ENCODE measurements at places on chromosomes 2 and 18.

DNA sequence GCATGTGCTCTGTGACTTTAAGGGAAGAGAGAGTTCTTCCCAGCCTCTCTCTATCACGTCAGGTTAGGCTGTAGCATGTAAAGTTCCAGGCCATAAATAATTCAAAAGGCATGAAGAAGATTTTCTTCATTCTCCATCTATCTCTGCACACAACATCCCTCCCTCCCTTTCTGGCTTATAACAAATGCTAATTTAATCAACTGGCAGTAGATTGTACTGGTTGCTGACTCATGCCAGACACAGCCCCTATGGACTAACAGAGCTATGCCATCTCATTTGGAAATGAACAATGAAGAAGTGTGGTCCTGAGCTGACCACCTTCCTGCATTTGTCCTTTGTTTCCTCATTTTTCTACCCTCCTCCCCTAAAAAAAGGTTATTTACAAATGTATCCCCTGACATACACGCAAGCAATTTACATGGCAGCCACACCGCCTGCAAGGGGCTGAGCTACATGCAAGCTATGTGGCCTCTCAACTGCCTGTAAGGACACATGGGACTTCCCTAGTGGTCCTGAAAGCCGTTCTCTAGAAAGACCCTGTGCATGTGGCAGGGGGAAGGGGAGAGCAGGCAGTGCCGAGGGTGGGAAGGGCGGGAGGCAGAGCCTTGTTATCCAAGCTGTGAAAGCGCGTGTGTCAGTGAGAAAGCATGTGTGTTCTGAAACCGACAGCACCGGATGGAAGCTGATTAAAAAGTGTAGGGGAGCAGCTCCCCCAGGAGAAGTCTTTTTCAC, 90.9 kb upstream of the KLF7 start:
- no peak for DNase-seq

DNA sequence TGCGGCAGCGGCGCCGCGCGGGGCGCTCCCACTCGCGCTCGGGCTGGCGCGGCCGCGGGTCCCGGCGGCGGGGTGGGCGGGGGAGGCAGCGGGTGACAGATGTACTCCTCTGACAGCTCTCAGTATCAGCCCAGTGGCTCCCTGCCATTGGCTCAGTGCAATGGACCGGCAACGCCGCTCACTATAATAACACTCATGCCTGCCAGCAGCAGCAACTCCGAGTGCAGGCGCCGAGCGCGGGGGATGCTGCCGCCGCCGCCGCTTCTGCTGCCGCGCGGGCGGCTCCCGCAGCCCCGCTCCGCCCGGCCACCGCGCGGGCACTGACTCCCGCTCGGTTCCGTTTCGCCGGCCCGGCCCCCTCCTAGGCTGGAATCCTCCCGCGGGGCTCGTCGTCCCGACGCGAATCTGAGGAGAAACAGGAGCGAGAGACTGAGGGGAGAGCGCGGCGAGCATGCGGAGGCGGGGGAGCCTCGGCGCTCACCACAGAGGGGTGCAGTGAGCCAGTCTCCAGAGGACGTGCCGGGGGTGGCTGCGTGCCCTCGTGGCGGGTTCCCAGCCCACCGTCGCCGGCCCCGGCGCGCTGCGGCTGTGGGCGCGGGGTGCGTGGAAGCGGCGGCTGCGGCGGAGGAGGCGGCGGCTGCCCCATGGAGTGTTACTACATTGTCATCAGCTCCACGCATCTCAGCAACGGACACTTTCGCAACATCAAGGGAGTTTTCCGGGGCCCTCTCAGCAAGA, at the start of gene ZNF804A:
Gene ZNF804A, plus strand, starts transcription at position 214 of the 738 bp plus-strand sequence. Its CDS starts 431 bp downstream, at position 645.
- peak; percentile 71 for DNase-seq

DNA sequence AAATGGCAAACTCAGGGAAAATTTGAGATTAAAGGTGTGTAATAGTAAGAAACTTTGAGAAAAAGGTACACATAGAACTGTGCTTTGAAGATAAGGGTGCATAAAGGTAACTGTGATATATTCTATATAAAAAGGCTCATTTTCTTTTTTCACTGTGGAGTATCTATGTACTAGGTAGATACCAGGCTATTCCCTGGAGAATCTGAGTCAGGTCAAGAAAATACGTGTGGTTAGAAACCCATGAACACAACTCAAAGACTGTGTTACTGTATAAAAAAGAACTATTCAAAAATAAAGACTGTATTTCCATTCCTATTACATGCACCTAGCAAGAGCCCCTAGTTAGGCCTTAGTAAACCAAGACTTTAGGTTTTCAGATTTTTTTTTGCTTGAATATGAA, 100.1 kb upstream of the GRB14 start:
- no peak for DNase-seq

DNA sequence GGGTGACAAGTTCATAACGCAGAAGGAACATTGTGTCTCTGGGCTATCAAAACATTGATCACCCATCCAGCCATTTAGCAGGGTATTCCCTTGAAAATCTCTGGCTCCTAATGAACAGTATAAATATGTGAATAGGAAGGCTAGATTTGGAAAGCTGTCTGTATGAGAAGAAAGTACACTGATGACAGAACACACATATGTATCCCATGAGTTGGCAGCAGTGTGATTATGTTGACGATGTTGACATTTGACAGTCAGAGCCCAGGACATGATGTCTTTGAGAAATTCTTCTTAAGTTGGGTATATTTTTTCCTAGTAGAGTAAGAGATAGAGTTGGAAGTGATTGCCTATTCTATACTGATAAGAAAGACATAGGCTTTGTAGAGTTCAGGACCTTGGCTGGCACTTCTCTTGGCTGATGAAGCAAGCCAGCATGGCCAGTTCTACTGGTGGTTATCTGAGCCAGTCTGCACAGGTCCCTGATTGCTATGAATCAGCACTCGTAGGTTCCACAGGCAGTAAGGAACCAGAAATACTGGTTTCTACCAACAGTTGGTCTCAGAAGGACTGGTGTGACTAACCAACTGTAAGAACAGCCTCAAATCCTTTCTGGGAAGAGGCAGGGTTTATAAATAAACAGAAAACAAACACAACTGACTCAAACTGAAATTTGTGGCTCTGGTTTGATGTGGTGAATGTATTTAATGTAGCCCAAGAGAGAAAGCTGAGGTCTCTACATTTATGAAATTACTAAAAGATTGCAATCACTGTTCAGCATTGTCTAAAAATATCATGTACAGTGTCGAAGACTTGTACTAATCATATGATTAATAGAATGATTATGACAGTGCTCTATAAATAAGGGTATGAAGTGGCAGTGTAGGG, 43.9 kb upstream of the RAPH1 start:
- no peak for DNase-seq

GRCh38 chr2:60612033-60612432, 58.6 kb upstream of the BCL11A start:
- DNase-seq, result no peak

GRCh38 chr2:162473-163382, 101.1 kb downstream of the SH3YL1 start:
- DNase-seq, result no peak

DNA sequence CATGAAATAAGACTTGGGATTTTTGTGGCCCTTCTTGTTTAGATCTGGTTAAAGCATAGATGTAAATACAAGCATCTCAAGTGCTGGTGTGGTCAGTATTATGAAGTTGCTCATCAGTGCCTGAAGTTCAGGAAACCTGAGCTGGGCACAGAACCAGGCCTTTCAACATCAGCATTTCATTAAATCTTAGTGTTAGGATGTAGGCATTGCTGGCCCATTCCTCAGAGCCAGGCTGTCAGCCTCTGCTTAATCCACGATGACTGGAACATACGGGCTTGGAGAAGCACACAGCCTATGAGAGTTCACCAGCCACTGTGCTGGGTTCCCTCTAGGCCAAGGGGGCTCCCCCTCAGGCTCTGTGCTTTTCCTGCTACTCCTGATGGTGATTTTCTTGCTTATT, 270.2 kb downstream of the EN1 start:
- no peak for DNase-seq

DNA sequence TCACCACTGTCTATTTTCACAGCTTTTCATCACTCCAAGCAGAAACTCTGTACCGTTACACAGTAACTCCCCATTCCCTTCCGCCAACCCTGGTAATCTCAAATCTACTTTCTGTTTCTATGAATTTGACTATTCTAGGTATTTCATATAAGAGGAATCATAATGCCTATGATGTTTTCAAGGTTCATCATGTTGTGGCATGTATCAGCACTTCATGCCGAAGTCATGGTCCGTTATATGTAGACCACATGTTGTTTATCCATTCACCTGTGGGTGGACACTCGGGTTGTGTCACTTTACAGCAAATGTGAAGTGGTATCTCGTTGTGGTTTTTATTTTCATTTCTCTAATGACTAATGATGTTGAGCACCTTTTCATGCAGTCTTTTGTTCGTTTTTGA, 21.6 kb downstream of the CPSF3 start:
- no peak for DNase-seq

- DNase-seq, result no peak
Measured at GRCh38 chr2:74513605-74514367, 464 bp upstream of the TLX2 start.

- DNase-seq, result no peak
Measured at GRCh38 chr2:30367232-30368070, 79.6 kb upstream of the LCLAT1 start.

GRCh38 chr2:200829258-200829655, 17.5 kb downstream of the BZW1 start:
- no peak for DNase-seq

- DNase-seq, result no peak
Measured at GRCh38 chr2:52341732-52342131, 1309.8 kb upstream of the NRXN1 start.

- no peak for DNase-seq
Measured at GRCh38 chr18:47881752-47882455, 48.6 kb downstream of the SMAD2 start.

DNA sequence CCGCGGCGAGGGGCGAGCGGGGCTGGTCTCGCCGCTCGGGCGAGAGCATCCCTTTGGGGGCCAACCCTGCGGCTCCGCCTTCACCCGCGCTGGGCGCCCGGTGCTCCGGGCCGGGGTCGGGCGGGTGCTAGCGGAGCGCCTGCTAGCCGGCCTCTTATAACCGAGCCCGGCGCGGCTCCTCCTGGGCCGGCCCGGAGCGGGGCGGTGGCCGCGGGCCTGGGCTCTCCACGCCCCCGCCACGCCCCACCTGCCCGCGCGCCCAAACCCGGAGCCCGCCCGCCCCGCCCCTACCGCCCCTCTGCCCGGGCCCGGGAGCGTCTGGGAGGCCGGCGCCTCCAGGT, at the start of gene FOXI3:
Gene FOXI3, minus strand, starts transcription at position 129 of the 341 bp plus-strand sequence. CDS start 158 bp downstream, outside the sequence.
- no peak for DNase-seq

DNA sequence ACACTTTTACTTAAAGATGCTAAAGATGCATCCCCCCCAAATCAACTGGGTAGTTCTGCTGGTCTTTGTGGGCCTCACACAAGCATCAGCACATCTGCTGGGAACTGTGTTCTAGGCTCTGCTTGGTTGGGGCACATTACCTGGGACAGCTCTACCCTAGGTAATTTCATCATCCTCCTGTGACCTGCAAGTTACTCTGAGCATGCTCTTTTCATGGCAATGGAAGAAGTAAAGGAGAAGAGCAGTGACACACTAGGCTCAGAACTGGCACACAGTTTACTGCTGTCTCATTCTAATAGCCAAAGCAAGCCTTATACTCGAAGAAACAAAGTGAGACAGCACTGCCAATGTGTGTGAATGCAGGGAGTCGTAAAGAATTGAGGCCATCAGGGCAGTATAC, 376.7 kb downstream of the XIRP2 start:
- DNase-seq, result no peak

DNA sequence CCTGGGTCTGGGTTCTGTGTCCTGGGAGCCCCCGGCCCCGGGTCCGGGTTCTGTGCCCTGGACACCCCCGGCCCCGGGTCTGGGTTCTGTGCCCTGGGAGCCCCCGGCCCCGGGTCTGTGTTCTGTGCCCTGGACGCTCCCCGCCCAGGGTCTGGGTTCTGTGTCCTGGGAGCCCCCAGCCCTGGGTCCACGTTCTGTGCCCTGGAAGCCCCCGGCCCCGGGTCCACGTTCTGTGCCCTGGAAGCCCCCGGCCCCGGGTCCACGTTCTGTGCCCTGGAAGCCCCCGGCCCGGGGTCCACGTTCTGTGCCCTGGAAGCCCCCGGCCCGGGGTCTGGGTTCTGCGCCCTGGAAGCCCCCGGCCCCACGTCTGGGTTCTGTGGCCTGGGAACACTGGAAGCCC, 253.9 kb downstream of the TWIST2 start:
- DNase-seq, result no peak

DNA sequence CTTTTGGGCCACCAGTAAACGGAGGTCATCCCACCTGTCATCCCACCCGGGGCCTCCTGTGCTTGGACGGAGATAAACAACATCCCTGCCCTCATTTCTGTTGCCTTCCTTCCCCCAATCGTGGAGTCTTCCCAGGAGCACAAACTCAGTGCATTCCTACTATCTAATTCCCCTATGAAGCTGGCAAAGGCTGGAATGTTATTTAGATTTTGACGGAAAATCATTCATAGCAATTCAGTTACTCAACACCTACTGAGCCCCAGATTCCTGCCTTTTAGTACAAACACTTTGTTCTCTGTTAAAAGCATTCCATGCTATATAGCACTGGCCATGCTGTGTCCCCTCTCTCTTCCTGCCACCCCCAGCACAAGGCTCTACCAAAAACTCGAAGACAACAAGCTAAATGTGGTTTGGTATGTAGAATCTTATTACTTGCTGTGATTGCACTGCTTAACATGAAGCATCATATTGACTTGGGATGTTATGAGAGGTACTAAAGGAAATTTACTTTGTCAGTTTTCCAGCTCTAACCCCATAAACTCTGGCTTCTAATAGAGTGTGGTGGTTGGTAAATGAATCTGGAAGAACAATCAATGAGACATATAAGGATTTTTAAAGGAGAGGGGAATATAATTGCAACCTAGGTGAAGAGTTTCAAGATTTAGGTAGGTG, 32.3 kb upstream of the IMPA2 start:
- no peak for DNase-seq

GRCh38 chr2:120857422-120857821, 121.8 kb downstream of the GLI2 start:
- DNase-seq, result no peak

- no peak for DNase-seq
Measured at GRCh38 chr2:42614838-42615237, 46.4 kb downstream of the MTA3 start.

DNA sequence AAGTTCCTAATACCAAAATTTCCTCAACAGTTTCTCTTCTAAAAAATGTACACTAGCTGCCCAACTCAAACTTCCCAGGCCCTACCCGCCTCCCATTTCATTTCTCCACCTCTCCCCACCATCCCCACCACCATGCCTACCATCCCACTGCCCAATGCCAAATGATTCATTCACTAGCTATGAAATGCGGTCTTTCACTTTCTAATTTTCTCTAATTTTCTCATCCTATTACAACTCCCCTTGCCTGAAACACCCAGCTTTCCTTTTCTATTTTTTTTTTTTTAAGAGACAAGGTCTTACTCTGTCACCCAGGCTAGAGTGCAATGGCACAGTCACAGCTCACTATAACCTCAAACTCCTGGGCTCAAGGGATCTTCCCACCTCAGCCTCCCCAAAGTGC, 38.4 kb downstream of the KIDINS220 start:
- DNase-seq, result no peak

Measured in caudate nucleus (tissue), 63 donors.